ENCODE measurements at places on chromosomes 2 and 18.
A peak's percentile ranks its signal among the peaks of the same experiment; 100 is the strongest.

DNA sequence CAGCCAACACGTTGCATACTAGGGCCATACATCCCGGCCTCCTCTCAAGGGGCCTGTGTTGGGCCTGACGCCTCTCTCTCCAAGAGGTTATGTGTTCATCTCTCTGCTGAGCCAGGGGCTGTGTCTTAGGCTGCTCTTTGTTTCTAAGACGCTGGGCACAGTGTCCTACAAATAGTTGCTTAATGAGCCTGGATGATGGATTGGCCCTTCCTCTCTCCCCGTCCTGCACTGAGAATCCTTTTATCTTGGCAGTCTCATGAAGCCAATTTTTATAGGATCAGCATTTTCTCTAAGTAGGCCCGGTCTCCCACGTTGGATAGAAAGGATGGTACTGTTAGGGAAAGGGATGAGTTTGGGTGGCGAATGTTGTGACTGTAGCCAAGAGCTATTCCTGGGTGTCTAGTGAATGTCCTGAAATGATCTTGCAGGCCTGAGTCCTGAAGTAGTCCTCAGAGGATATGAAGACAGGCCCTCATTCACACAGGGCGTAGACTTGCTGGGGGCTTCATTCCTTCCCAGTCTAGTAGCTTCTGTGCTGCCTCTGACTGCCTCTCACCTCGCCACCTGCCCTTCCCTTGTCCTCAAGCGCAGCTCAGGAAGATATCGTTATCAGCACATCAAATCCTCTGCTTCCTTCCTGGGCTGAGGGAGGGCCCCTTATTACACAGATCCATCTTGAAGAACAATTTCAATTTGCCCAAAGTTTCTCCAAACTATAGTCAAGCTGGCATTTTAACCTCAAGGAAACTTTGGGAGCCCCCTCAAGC is 8.8 kb downstream of the LBH start:
- DNase-seq: no peak

DNA sequence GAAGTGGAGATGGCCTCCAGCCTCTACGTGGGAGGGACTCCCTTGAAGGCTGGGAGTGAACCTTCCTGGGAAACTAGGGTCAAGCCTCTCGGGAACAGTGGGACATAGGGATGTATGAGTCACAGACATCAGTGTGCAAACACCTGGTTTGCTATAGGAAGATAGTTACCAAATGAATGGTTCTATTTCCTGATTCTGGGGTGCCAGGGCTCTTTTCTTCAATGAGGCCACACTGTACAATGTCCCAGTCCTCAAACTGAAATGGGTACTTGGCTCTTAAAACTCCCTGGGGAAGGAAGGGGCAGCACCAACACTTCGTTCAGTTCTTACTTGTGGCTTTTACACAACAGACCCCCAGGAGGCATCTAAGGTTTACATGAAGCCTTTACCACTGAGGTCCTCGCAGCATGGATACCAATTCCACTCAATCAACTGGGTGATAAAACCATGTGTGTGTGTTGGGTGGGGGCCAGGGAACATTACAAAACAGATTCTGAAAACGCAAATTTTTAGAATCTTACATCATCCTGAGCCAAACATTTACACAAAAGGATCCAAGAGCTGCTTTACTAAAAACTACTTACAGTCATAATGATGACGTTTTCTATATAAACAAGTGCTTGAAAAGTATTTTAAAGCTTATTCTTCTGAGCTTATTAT is 10.4 kb downstream of the ERFE start:
- no peak for DNase-seq

GRCh38 chr2:189143925-189144324 is 35.6 kb downstream of the COL5A2 start:
- no peak for DNase-seq

DNA sequence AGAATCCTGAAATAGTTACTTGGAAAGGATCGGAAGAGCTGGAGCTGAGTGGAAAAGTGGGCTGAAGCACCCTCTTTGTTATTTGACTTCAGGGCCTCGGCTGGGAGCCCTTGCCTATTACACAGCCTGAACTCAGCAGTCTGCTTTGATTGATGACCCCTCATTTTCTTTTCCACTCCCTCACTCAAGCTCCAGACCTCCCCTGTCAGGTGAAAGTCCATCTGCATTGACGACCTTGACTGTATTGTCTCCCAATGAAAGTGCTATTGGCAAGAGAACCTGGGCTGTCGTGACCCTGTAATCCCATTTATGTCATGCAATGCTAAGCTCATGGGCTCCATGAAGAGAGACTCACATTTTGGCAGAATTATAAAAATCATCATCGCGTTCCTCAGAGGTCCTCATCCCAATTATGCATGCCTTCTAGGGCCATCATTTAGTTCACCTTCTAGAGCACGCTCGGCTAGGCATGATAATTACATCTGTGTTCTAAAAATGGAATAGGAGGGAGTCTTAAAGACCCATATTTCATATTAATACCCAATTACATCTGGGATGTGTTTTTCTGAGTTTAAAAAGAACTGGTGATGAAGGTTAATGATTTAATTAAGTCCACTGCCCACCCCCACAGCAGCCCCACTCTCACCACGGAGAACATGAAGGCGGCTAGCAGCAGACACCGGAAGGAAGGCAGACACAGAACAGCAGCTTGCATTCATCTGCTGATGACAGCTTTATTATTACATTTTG is 472.5 kb downstream of the PID1 start:
- DNase-seq: no peak

DNA sequence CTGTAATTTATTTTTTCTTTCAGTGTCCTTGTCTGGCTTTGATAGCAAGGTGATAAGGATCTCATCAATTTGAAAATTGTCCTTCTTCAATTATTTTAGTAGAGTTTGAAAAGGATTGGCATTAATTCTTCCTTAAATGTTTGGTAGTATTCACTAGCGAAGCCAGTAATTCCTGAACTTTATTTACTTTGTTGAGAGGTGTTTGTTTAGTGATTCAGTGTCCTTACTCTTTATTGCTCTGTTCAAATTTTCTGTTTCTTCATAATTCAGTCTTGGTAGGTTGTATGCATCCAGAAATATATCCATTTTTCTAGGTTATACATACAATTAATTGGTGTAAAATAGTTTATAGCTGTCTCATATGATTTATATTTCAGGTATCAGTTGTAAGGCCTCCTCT is 676.7 kb upstream of the POU3F3 start:
- DNase-seq: no peak

GRCh38 chr2:229633556-229633955 is 80.8 kb downstream of the DNER start:
- no peak for DNase-seq

GRCh38 chr2:15115776-15116175 is 445.4 kb downstream of the NBAS start:
- DNase-seq: no peak

DNA sequence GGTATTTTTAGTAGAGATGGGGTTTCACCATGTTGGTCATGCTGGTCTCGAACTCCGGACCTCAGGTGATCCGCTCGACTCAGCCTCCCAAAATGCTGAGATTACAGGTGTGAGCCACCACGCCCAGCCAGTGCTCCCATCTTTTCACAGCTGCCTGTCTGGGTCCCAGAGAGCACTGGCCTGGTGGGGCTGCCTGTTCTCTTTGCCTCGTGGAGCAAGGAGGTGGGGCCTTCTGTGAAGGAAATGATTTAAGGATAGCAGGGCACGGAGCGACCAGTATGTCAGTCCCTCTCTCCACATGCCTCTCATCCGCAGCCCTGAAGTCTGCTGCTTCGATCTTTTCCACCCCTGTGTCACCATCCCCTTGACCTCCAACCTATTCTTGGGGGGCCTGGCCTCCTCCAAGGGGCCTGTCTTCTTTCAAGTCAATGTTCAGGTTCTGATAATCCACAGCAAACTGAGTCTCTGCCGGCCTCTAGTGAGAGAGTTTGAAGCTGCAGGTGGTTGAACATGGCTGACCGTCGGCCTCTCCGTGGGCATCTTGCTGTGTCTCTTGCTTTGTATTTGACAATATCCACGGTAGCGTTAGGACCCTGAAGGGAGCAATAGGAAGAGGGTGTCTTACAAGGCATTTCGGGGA is 28.2 kb upstream of the GIGYF2 start:
- DNase-seq: peak; percentile 11

DNA sequence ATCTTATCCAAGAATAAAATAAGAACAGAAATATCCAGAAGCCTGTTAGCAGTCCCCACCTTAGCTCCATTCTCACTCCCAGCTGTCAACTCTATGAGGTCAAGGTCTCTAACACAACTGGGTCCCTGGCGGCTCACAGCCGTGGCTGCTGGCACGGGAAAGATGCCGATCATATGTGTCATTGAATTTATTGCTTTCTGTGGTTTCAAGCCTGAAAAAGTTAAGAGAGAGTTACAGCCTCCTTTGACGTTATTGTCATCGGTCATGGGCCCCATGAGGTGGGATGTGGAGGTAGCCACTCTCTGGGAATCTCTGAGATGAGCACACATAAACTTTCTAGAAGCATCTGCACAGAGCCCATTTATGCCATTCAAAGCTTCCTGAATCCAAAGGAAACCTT is 28.7 kb upstream of the CABLES1 start:
- DNase-seq: no peak

DNA sequence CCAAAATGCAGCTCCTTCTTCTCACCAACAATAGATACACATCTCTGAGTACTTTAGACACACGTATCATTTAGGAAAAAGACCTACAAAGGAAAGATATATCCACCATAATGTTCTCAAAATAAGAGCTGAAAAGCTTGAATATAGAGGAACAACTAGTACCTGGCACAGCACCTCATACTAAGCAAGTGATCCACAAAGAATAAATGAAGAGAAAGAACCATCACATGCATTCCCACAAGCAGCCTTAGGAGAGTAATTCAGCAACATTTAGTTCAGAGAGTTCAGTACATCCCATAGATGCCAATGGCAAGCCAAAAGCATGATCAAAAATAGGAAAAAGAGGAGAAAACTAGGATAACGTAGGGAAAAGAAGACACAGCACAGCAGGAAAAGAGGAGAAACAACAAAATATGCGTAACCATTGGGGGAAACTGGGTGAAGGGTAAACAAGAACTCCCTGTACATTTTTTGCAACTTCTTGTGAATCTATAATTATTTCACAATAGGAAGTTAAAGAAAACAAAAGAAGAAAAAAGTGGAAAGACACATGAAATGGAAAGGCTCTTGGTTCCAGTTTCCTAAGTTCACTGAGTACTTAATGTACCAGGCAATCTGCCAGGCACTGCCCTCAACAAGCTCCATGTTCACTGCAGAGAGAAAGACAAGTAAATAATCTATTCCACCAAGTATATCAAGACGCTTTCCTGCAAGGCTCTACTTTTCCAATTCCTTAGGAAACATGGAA is 22.3 kb downstream of the CLASP1 start:
- DNase-seq: no peak

GRCh38 chr18:24678626-24679025 is 218.2 kb downstream of the HRH4 start:
- DNase-seq: no peak

- no peak for DNase-seq
Observed at GRCh38 chr2:14616342-14616741, 16.2 kb upstream of the LRATD1 start.

- peak; percentile 37 for DNase-seq
Observed at GRCh38 chr2:12897181-12897580, 180.4 kb downstream of the TRIB2 start.

- DNase-seq: no peak
Observed at GRCh38 chr2:47067788-47068407, 87.2 kb downstream of the STPG4 start.

DNA sequence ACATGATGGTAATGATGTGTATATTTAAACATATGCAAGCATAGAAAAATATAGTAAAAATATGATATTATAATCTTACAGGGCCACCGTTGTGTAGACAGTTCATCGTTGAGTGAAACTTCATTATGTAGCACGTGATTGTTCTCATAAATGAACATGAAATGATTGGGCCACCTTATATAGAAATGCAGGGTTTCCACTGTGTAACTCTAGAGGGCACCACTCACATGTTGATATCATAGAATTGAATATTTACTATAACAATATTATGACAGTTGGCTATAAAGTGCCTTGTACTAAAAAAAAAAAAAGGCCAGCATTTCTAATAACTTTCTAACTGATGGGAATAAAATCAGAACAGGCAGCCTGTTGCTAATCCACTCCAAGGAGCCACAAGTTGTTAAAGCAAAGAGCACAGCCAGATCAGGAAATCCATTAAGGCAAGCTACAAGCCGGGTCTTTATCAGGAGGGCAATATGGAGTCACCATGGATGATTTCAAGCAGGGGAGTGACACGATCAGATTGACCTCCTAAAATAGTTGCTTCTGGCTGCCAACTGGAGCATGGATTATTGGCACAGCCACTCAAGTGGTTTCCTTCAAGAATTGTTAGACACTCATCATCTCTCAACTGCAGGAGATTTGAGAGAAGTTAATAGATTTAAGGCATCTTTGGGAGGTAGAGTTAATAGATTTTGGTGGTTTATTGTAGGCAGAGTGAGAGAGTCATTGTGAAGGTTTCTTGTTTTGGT is 16.7 kb downstream of the IL1F10 start:
- DNase-seq: peak; percentile 31

GRCh38 chr2:51553476-51553875 is 521.5 kb upstream of the NRXN1 start:
- DNase-seq: no peak

GRCh38 chr2:126990605-126991532 is 92.2 kb downstream of the TEX51 start:
- DNase-seq: no peak

GRCh38 chr2:126934809-126935208 is 36.1 kb downstream of the TEX51 start:
- DNase-seq: no peak

GRCh38 chr2:62792408-62792807 is 86.9 kb downstream of the EHBP1 start:
- DNase-seq: no peak

- DNase-seq: no peak
Observed at GRCh38 chr2:221897718-221898117, 325.6 kb upstream of the EPHA4 start.

GRCh38 chr2:196742685-196743084 is 56.8 kb downstream of the GTF3C3 start:
- no peak for DNase-seq

DNA sequence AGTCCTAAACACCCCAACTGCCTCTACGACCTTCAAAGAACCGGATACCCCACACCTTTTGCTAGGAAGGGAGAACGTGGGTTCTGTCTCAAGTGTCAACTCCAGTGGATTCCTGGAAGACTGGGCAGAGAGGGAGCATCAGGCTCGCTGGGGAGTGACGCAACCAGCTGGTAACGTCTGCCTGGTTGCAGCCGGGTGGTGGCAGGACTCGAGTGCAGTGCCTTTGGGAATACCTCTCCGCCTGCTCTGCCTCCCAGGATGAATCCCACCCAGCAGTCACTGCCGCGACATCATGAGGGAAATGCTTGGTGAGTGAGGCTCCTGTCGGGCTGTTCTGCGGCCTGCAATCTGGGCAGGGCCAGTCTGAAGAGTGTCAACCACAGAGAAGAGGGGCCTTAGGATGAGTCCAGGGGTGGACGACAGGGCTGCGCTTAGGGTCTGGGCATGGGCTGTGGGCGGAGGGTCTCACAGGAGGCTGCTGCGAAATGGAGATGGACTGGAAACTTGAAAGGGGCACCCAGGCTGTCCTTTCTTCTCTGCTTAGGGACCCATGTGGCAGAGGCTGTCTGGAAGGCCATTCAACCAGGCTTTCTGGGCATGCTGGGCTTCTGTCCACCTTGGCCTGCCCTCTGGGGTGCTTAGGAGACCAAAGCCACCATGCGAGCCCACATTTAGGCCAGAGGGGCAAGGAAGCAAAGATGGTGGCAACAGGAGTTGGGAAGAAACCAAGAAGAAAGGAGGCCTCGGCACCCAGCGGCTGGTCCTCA is 12.9 kb downstream of the GPR17 start:
- DNase-seq: no peak
